H1 (cell line): ENCODE measurements at places on chromosomes 1 and 21.
A peak's percentile ranks its signal among the peaks of the same experiment; 100 is the strongest.

GRCh38 chr1:180952657-180953013 is 39.9 kb downstream of the KIAA1614 start:
- no peak for DNase-seq

GRCh38 chr1:64242895-64243756 is 39.7 kb downstream of the UBE2U start:
- no peak for DNase-seq

DNA sequence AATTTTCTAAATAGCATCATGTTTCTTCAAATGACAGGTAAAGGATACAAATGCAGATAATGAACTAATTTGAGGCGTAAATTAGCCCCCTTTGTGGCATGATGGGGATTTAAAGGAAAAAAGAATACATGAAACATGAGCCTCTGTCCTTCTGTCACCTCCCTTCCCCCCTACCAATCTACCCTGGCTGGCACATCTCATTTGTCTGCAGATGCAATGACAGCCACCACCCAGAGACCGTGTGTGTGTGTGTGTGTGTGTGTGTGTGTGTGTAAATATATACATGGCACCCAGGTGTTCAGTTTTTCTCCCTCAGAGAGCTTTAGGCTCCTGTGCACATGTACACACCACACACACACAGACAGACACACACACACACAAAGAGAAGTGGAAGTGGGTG is 451.1 kb downstream of the RWDD3 start:
- DNase-seq: no peak

DNA sequence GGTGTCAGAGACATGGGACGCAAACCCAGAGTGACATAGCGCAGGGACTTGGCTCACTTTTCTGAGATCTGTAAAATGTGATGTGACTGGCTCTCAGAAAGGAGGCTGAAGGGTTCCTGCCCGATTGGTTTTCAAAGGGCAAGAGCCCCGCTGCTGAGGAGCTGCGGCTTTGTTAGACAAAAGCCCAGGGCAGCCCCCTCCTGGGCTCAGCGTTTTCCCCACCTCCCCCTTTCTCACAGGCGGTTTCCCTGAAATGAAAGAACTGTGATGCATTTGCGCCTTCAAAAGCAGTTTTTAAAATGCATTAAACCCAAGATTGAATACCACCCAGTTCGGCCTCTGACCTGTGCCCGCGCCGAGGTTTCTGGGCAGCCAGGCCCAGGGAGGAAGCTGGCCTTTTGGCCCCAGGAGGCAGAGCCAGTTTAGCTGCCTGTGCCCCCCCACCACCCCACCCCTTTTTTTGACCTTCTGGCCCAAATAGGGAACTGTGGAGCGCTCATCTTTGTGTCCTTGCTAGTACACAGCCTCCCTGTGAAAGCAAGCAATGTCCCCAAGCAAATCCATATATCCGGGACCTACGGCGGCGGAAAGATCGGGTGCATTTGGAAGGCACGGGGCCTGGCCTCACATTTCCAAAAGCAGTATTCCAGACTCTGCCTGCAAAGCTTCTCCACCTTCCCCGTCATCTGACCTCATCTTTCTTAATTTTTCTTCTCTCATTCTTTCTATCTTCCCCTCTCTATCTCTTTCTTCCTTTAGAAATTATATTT is 28.6 kb downstream of the CD247 start:
- DNase-seq: peak; percentile 73

GRCh38 chr1:37174341-37174740 is 140.0 kb upstream of the GRIK3 start:
- DNase-seq: no peak

GRCh38 chr21:27703791-27704190 is 736.9 kb upstream of the ADAMTS5 start:
- no peak for DNase-seq

DNA sequence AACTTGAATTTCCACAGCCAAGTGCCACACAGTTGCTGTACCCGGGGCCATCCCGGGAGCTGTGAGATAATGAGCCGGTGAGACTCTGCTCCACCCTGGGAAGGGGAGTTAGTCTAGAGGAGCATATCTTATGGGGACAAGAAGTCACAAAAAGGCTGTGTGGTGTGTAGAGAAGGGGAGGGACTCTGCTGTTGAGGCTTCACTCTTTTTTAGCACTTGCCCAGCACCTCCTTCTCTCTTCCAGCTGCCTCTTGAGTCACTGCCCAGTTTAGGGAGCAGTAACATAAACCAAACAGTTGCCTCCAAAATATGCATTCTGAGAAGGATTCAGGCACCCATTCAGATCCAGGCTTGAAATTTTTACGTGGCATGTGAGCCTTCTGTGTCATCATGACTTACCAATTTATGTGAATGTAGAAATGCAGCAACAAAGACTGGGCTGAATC is 744 bp upstream of the WDR26 start:
- DNase-seq: peak; percentile 52

- peak; percentile 35 for DNase-seq
Observed at GRCh38 chr1:223233410-223234169, 90.5 kb upstream of the TLR5 start.

- DNase-seq: no peak
Observed at GRCh38 chr1:89810880-89811279, 10.0 kb upstream of the LRRC8D start.

DNA sequence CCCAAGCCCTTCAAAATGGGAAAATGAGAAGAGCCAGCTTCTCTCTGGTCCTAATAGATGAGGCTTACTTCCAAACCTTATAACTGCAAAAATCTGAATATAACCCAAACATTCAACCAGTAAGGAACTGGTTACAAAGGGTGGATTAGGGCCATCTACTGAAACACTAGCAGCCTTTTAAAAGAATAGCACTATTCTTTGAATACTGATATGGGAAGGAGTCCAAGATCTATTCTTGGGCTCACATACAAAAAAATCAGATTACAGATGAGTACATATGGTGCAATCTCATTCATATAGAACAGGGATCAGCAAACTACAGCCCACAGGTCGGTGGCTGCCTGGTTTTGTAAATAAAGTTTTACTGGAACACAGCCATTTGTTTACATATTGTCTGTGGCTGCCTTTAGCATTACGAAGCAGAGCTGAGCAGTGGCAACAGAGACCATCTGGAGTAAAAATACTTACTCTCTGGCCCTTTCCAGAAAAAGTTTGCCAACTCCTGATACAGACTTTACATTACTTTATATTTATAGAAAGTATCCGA is 167.7 kb downstream of the ZSCAN20 start:
- DNase-seq: no peak

- DNase-seq: no peak
Observed at GRCh38 chr1:42936309-42937078, 22.2 kb downstream of the SLC2A1 start.

DNA sequence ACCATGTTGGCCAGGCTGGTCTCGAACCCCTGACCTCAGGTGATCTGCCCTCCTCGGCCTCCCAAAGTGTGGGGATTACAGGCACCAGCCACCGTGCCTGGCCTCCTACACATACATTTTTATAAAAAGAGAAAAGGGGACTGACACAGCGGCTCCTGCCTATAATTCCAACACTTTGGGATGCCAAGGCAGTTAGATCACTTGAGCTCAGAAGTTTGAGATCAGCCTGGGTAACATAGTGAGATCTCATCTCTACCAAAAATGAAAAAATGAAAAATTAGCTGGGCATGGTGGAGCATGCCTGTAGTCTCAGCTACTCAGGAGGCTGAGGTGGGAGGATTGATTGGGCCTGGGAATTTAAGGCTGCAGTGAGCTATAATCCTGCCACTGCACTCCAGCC is 23.4 kb downstream of the ZNF281 start:
- no peak for DNase-seq

DNA sequence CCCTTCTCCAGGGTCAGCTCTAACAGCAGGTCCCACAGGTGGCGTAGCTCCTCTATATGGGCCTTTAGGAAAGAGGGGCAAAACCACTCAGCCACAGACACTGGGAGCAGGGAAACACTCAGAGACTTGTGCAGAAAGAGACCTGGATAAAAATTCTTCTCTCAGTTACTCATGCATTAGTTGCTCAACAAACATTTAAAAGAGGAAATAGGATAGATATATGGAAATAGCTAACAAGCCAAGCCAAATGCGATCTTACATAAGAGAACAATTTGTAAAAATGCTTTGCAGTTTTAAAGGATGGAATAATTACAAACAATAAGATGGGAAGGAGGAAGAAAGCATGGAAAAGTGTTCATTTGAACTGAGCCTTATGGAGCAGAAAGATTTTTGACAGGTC is 4.9 kb downstream of the SPTA1 start:
- no peak for DNase-seq

GRCh38 chr1:216612291-216612690 is 110.9 kb downstream of the ESRRG start:
- DNase-seq: no peak

DNA sequence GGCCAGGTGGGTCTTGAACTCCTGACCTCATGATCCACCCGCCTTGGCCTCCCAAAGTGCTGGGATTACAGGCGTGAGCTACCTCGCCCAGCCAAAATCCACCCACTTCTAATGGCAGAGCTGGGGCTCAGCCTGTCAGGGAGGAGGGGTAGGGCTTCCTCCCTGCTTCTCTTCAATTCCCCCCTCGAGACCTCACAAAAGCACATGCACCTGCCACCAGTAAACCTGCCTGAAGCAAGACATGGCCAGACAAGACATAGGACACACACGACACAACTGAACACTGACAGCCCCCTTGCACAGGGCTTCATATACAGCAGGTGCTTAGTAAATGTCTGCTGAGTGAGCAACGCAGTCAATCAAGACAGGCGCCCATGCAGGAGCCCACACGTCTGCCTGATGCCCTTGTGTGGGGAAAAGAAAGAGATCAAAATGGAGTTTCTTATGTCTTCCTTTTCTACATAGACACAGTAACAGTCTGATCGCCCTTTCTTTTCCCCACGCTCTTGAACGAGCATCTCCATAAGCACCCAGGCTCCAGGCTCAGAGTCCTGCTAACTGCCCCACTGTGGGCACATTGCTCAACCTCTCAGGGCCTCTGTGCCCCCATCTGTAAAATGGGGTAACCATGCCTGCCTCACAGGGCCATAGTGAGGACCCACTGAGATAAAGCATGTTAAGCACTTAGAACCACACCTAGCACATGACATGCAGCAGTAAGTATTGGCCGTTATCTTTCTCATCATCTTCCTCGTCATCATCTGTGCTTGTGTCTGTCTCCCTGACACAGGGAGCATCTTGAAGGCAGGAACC is 8.8 kb downstream of the SDC3 start:
- DNase-seq: no peak

GRCh38 chr1:46062651-46063319 is 69.6 kb downstream of the PIK3R3 start:
- DNase-seq: no peak

DNA sequence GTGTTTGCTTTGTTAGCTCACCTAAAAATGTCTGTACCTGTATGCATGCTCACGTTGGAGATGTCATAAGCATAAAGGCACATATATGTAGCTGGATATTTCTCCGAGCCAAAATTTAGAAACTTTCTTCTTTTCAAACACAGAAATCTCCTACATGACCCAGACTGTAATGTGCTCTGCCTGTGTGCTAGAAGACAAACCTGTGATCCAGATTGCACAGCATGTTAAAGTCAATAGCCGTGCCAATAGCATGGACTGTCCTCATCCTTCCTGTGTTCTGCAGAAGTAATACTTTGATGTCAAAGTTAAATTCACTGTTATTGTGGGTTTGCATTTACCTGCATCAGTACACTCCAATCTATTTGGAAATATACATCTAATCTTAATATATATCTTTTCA is 346.2 kb upstream of the ZRANB2 start:
- no peak for DNase-seq

DNA sequence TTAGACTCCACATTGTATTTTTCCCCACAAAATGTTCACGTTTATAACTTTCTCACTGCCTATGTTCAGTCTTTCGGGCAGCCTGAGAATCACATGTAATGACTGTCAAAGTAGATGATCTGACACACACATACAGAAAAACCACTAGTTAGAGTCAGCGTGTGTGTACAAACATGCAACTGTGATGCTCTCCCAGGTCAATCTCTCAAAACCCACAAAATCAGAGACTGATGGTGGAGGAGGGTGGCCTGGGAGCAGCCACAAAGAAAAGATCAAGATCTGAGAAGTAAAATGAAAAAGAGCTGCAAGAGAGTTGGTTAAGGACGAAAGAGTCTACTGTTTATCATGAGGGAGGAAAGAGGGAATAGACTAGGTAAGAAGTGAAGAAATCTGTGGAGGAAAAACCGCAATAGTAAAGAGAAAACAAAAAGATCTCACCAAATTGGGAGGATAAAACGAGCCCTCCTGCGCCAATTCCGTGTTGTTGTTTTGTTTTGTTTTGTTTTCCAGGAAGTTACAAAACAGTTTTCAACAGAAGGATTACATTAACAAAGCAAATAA is 2.3 kb downstream of the EGLN1 start:
- DNase-seq: no peak

DNA sequence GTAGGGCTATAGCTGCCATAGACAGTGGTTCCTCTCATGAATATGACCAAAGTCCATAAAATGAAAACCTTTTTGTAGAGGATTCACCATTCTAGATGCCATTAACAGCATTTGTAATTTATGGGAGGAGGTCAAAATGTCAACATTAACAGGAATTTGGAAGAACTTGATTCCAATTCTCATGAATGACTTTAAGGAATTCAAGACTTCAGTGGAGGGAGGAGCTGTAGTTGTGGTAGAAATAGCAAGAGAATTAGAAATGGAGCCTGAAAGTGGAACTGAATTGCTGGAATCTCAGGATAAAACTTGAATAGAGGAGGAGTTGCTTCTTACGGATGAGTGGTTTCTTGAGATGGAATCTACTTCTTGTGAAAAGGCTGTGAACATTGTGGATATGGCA is 65.4 kb upstream of the ESRRG start:
- DNase-seq: no peak

GRCh38 chr1:58621391-58621790 is 44.3 kb upstream of the TACSTD2 start:
- no peak for DNase-seq

DNA sequence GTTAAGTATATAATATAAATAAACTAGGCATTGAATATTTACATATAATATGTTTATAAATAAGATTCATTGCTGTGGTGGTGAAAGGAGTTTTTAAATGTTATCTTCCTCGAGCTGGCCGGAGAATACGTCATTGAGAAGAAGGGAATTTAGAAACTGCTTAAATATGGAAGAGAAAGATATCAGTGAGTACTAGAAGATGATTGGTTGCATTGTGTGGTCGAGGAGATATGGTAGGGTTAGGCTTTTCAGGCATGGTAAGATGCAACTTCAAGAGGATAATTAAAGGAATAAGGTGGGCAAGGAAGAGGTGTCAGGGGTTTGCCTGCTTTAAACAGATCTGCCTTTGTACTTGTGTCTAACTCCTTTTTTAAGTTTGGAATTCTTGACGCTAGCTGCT is 73.5 kb downstream of the RPS6KC1 start:
- no peak for DNase-seq

GRCh38 chr21:42614811-42615351 is 38.5 kb upstream of the PDE9A start:
- DNase-seq: no peak

DNA sequence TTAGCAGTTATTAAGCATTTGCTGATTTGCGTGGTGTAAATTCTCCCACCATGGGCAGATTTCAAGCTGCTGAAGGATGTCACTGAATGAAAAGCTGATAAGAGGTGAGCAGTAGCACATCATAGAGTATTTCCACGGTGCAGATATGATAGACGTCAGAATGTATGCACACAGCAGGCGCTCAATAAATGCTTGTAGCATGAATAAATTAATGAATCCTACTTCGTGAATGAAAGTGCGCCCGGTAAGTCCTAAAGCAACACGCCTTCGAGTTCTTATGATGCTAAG is 510 bp upstream of the UBIAD1 start:
- DNase-seq: no peak

- DNase-seq: no peak
Observed at GRCh38 chr1:163922743-163923201, 601.0 kb downstream of the NUF2 start.

GRCh38 chr21:44352253-44352860 is 1.1 kb upstream of the TRPM2 start:
- no peak for DNase-seq
